NCI-H748 treated with DMSO at 0.1 percent for 48 hours (cell line): ENCODE measurements at places on chromosomes 1 and 21.

- DNase-seq: no peak
These were observed 16.4 kb downstream of the RNU5D-1 start for GRCh38 chr1:44714532-44714931.

DNA sequence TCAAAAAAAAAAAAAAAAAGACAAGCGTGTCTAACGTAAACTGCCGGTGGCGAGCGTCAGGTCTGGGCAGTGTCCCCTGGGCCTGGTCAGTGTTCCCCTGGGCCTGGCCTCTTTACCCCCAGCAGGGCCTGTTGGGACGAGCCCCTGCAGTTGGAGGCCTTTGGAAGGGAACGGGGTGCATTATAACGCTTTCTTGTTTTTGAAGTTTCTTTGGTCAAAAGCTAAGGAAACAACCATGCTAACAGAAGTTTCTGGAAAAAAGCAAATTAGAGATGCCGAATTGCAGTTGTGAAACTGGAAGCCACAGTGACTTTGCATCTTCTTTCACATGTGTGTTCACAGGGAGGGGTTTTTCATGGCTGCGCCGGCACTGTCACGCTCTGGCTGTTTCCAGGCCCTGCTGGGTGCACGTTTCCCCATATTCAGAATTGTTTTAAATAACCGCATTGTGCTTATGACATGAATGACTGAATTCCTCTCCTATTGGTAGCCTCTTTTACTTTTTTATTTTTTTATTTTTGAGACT, 16.0 kb downstream of the RRP1 start:
- DNase-seq: no peak

DNA sequence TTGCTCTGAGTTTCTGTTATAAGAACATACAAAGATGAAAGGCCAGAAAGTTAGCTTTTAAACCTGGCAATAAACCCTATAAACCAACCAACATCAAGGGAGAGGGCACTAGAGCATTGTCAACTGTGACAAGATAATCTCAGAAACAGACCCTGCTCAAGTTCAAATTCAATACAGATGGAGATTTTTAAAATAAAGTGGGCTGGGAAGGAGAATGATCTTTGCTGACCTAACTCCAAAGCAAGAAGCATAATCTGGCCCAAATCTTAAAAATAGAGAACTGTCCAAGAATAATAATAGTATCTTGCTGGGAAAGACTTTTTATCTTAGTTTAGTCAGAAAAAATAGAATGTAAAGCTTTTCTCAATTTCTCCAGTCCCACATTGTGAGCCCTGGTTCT, 485.5 kb downstream of the DISC1 start:
- no peak for DNase-seq

GRCh38 chr1:110229348-110230001, 19.4 kb downstream of the KCNC4 start:
- DNase-seq: no peak

- no peak for DNase-seq
These were observed 75.0 kb downstream of the PBX1 start for GRCh38 chr1:164633997-164634396.

GRCh38 chr1:198933515-198934222, 294.8 kb downstream of the PTPRC start:
- no peak for DNase-seq

DNA sequence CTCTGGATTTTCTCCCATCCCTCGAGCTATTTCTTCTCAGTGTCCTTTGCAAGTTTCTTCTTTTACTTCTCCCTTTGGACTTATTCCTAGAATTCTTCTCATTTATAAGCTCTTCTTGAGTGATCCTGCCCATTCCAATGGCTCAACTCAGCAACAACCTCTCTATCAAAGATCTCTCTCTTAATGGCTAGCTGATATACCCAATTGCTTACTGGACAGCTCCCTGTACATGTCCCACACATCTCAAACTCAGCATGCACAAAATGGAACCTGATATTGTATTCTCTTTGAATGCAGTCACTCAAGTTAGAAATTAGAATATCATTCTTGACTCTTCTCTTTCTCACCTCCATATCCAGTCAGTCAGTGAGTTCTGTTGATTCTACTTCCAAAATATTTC, 48.6 kb downstream of the SLC25A24 start:
- no peak for DNase-seq

DNA sequence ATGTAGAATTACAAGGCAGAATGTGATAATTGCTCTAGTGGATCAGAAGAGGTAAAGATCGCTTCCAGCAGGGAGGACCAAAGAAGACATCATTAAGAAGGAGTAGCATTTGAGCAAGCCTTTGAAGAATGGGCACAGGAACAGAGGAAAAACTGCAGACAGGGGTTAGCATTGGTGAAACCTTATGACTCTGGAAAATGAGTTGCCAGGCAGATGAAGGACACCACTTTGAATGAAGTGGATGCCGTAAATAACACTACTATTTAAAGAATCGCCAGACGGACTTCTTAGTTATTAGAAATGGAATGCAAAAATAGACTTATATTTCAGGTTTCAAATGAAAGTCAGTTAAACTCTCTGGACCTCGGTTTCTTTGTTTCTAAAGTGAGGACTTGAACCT, 727.7 kb downstream of the USP25 start:
- no peak for DNase-seq

DNA sequence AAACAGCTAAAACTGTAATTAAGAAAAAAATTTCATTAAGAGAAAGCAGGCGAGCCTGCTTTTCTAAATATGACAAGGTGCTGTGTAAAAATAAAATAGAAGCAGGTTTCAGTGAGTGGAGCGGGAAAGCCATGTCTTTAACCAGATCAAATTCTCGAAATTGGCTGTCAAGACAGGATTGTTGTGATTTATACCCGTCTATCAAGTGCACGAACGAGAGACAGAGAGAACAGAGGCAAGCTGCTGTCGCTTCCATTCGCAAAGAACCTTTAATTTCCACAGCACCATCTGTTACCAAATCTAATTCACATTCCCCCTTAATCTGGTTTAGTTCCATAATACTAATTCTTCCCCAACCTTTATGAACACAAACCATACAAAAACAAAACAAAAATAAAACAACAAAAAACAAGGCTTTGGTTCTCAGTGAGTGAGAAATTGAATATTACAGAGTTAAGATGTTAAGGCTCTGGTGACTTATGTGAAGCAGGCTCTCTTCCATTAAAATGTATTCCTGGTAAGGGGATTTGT, 35.0 kb downstream of the ESRRG start:
- no peak for DNase-seq

- DNase-seq: no peak
These were observed 4.1 kb upstream of the GREM2 start for GRCh38 chr1:240616018-240616417.

DNA sequence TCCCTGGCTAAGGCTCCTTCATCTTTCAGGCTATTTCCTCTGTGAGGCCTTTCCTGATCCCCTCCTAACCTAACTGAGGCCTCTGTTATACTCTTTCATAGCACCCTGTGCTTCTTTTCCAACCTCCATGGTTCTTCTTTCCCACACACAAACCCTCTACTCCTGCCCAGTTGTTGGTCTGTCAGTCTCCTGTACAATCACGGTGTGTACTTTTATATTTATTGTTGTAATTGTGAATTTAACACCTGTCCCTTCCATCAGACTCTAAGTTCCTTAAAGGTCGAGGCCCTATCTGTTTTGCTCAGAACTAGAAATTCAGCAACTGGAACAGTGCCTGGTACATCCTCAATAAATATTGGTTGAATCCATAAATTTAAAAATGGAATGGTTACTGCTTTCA, 100.2 kb upstream of the KCNE2 start:
- DNase-seq: no peak

DNA sequence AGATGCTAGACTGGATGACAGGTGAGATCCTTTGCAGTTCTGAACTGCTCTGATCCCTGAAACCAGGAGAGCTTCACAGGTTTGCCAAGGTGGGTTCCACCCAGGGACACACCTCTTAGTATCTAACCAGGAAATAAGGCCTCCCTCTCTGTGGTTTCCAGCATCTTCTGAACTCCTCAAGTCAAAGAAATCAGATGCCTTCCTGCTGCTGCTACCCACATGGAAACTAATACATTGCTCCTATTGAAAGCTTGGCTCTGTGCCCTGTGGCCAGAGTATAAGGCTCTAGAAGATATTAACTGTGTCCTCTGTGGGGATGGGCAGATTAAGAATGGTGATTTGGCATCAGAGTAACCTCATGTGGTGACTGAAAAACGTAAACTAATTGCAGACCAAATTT, 75.0 kb upstream of the MRPS6 start:
- DNase-seq: no peak

DNA sequence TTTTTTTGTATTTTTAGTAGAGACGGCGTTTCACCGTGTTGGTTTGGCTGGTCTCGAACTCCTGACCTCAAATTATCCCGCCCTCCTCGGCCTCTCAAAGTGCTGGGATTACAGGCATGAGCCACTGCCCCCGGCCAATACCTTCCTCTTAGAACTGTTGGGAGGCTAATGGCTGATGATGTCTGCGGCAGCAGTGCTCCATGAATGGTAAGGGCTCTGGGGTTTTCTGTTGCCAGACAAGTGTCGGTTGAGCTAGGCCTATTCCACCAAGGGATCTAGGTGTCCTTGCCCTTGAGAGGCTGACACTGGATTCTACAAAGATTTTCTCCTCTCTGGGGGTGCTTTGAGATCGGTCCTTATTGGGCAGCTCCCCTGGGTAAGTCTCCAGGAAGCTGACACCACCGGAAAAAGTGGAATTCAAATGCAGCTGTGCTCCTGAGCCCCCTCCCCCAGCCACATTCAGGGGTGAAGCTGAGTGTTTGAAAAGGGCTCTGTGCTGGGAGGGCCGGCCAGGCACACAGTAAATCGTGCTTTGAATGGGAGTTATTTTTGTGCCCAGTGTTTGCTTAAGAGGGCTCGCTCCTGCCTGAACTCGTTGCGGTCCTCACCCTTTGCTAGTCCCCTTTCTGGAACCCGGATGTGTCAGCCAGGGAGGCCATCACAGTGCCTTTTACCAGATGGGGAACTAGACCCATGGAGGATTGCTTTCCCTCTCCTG, 5.2 kb downstream of the SOX13 start:
- DNase-seq: peak; percentile 27

GRCh38 chr1:6962996-6963911, 178.0 kb downstream of the CAMTA1 start:
- peak; percentile 54 for DNase-seq

DNA sequence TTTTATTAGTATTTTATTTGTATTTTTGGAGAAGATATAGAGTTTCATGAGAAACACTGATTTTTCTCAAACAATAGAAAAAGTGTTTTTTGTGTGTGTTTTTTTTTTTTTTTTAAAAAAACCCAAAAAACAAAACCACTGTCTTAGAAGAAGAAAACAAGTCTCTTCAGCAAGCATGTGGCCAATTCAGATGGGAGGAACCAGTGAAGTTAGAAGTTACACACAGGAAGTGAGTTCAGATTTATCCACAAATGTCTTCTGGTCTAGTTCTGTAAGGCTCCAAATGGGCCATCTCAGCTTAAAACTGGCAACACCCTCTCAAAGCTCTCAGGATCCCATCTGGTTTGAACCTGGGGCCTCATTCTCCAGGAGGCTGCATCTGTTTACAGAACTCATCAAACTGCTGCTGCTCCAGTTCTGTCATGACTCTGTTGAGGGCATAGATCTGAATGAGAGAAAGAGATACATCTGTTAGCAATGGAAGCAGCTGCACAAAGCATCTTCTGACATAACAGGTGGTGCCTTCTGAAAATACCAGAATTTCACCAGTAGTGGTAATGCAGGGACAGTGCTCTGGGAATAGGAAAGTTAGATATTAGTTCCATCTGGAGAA, 9.8 kb upstream of the ERMAP start:
- DNase-seq: no peak

DNA sequence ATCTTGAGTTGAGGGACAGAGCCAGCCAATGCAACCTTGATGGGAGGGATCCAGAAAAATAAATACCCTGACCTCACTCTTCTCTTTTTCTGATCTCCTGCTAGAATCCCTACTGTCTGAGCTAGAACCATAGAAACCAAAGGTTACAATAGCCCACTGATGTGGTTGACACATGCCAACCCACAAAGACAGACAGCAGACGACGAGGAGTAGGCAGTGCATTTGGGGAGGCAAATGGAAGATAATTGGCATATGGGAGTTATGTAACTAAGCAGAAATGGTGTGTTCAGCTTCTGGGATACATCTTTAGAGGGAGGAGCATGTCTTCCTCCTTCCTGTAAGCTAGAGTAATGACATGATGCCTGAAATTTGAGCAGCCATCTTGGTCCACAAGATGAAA, 171.7 kb upstream of the FGGY start:
- no peak for DNase-seq

GRCh38 chr1:113109908-113110554, 37.0 kb downstream of the LRIG2 start:
- DNase-seq: no peak

DNA sequence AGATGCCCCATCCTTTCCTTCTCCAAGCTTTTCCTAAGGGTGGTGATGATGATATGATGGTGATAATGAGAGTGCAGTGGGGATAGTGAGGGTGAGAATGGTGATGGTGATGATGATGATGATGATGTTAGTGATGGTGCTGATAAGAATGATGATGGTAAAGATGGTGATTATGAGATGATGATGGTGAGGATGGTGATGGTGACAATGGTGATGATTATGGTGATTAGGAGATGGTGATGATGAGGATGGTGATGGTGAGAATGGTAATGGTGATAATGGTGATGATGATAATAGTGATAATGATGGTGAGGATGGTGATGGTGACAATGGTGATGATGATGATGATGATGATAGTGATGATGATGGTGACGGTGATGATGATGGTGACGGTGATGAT, 4.0 kb downstream of the BSND start:
- no peak for DNase-seq

DNA sequence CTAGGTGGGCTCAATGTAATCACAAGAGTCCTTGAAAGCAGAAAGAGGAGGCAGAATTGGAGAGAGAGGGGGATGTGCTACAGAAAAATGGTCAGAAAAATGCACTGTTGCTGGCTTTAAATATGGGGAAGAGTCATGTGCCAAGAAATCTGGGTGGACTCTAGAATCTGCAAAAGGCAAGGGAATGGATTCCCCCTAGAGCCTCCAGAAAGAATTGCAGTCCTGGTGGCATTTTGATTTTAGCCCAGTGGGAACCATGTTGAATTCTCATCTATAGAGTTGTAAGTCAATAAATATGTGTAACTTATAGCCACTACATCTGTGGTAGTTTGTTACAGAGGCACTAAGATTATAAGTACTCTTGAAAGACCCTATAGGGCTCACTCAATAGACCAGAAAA, 210.3 kb downstream of the ASTN1 start:
- DNase-seq: no peak

GRCh38 chr1:230875370-230875769, 7.0 kb upstream of the C1orf198 start:
- no peak for DNase-seq

DNA sequence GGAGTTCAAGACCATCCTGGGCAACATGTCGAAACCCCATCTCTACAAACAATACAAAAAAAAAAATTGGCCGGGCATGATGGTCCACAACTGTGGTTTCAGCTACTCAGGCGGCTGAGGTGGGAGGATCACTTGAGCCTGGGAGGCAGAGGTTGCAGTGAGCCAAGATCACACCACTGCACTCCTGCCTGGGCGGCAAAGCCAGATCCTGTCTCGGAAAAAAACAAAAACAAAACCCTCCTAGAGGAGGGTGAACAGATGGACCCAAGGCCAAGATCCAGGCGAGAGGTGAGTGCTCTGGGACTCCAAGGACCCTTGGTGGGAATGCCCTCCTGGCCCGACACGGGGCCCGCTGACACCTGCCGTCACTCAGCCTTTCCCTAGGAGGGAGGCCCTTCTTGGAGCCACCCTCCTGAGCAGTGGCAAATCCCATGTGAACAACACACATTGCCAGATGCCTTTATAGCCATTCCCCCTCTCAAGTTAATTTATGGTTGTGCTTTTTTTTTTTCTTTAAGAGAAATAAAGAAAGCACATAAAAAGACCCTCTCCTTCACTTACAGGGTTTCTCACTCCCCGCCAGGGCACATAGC, 380 bp downstream of the TFF2 start:
- DNase-seq: no peak

GRCh38 chr1:162281426-162281825, 95.2 kb downstream of the SPATA46 start:
- no peak for DNase-seq
